ENCODE measurements at places on chromosomes 2 and 18.

GRCh38 chr2:233464056-233464455 lies 102.5 kb downstream of the USP40 start:
- DNase-seq = no peak

- peak; percentile 49 for DNase-seq
Measured at GRCh38 chr2:47437287-47437686, 34.3 kb downstream of the MSH2 start.

DNA sequence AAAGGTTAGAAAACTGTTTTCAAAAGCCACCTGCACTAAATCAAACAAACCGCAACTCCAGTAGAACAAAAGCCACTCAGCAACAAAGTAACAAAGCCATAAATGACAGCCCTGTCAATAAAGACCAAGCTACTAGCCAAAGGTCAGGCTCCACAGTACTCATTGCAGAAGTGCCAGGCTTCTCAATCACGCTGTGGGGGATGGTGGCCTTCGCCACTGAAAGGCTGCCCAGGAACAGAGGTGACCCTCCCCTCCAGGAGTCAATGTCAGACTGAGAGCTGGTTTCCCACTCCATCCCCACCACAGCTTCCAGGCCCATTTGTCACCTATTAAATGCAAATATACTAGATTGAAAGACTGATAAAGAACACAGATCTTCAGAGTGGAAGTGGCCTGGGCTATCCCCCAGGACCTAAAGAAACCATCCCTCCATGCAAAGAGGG lies 5.9 kb downstream of the ATP8B1 start:
- DNase-seq = no peak

DNA sequence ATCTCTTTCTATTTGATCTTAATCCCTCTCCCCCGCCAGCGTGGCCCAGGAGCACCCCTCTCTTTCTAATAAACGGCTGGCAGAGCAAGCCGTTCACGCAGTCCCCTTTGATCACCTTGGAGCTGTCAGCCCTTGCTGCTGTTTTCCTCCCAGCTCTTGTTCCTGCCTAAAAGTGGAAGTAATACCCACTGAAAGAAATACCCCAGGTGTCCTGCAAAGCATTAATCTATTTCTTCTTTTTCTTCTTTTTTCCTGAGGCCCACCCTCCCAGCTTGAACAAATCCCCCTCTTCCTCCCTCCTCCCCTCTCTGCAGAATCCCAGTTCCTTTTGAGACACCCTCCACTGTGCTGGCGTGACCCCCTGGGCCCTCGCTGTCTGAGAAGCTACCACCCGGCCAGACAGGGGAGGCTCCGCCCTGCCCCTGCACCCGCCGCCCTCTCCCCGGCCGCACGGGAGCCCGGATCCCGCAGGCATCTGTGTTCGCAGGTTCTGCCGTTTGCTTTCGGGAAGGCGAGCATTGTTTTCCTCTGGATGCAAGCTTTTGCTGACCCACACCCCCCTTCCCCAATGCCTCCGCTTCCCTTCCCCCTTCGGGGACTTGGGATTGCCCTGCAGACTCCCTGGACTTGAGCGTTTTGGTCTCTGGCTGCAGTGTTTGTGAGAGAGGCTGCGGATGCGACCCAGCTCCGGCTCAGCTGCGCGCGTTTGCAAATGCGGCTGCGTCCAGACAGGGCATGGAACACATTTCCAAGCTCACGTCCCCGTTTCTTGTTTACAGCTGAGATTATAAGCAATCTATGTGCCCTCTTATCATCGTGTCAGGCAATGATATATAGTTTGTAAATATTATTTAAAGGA lies 631.5 kb downstream of the NYAP2 start:
- peak; percentile 78 for DNase-seq

DNA sequence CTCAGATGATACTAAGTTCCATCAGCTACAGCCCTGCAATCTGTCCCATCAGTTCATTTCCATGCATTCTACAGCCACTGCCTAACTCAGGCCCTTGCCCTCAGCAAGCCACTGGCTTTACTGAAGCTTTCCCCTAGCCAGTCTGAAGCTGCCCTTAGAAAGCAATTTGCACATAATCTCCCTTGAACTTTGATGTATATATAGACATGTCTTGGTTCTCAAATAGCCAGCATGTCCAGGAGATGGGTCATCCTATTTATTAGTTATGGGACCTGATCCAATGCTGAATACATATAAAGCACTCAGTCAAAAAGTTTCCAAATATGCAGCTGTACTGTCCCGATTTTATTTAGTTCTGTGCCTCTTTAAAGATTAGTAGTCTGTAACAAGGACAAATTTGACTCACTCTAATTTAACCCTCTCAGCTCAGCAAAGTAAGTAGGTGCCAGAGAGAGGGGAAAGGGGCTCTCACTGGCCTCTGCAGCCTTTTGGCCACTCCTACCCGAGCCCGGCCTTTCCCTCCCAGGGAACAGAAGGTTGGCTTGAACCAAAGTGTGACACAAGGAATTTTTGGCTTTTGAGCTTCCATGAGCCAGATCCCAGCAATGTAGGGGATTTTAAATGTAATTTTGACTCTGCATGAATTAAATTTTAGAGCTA lies 70.7 kb downstream of the CCDC93 start:
- DNase-seq = peak; percentile 9

DNA sequence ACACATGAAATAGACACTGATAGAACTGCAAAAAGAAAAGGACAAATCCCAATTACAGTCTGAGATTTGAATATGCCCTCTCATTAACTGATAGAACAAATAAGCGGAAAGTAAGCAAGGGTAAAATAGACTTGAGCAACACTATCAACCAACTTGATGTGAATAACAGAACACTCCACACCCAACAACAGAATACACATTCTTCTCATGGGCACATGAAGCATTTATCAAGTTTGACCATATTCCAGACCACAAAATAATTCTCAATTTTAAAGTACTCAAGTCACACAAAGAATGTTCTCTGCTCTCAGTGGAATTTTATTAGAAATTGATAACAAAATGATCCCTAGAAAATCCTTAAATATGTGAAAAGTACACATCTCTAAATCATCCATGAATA lies 19.0 kb downstream of the ETAA1 start:
- DNase-seq = no peak

DNA sequence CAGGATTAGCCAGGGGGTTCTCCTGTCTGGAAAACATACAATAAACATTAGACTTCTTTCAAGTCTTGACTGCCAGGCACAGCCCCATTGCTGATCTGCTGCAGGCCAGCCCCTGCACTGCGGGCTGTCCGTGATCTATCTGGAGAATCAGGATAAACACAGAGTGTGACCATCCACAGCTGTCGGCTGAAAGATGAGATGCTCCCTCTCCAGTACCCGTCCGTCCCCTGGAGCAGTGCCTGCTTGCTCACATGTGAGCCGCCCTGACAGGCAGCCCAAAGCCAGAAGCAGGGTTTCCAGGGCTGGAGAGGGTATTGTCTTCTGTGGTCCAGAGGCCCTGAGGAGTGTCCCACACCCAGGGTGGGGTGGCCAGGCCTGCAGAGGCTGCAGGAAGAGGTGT lies 46.1 kb upstream of the FOSL2 start:
- no peak for DNase-seq

GRCh38 chr2:64104933-64105332 lies 39.3 kb downstream of the PELI1 start:
- DNase-seq = peak; percentile 22

DNA sequence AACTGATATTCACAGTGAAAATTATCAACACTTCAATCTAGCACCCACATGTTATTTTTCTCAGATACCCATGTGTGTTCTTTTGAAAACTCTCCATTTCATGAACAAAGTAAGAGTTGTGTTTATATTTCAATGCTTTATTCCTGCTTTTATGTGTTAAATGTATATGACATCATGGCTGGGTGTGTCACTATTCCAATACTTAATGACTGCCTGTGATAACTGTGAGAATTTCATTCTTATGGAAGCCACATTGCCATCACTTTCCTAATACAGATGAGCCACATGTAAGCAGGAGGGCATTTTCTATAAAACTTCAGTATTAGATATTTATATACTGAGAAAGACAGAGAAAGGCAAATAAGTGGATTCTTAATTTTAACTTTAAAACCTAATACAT lies 100.4 kb upstream of the FIGN start:
- DNase-seq = no peak

GRCh38 chr2:222919841-222920526 lies 59.1 kb downstream of the ACSL3 start:
- peak; percentile 97 for DNase-seq

GRCh38 chr2:31080361-31080760 lies 57.9 kb downstream of the GALNT14 start:
- no peak for DNase-seq

DNA sequence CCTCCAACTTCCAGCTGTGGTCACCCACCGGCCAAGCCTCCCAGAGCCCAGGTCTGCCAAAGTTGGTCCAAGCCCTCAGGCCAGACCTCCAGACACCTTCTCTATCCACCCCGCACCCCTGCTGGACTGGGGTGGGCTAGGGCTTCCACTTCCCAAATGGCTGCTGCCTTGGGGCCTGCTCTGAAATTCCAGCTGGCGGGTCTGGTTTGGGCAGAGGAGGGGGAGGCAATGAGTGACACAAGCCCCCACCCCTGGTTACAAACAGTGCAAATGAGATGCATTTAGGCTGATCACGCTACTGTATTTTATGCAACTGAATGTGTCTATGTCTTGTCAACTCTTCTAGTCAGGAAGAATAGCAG lies 14.6 kb downstream of the POU3F3 start:
- DNase-seq = no peak

DNA sequence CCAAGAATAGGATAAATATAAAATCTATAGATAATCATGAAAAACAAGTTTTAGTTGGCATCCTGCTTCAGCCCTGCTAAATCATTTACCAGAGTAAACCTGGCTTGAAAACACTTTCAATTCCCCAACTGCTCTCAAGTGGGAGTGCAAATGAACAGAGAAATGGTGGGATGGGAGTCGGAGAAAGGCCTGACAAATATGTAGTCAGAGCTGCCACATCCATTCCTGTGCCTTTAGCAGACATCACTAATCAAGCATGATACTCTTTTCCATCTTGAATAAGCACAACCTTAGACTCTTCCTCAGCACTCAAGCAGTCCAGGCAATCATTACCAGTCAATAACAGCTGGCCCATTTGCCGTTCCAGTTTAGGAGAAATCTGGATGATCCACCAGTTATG lies 101.3 kb downstream of the ANKRD44 start:
- DNase-seq = no peak

DNA sequence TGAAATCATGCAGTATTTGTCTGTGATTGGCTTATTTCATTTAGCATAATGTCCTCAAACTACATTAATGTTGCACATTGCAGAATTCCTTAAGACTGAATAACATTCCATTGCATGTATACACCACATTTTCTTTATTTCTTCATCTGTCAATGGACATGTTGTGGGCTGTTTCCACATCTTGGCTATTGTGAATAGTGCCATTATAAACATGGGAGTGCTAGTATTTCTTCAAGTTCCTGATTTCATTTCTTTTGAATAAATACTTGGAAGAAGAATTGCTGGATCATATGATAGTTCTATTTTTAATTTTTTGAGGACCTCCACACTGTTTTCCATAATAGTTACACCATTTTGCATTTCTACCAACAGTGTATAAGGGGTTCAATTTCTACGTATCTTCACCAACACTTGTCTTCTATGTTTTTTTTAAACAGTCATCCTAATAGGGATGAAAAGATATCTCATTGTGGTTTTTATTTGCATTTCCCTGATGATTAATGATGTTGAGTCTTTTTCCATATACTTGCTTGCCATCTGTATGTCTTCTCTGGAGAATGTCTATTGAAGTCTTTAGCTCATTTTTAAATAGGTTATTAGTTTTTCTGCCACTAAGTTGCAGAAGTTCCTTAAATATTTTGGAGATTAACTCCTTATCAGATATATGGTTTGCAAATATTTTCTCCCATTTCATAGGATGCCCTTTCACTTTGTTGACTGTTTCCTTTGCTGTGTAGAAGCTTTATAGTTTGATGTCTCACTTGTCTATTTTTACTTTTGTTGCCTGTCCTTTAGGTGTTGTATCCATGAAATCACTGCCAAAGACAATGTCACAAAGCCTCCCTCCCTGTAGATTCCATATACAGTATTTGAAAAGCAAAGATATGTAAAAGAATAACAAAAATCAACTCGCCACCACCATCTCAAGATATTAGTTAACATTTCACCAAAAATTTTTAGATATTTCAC lies 14.6 kb downstream of the FBXO11 start:
- peak; percentile 30 for DNase-seq

DNA sequence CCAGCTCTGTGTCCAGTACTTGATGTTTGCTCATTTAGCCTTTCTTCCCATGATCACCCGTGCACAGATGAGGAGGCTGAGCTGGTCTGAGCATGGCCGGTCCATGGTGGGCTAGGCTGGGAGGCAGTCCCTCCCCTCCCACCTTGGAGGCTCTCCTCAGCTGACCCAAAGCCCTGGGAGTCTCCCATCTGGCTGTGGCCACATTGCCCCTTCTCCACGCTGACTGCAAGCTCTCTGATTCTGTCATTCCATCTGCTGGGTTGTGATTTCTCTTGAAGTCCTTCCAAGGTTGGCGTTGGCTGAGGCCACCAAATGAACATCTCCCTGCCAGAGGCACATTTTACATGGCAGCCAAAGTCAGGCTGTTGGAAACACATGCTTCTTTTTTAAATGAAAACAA lies 44.0 kb downstream of the ACKR3 start:
- DNase-seq = no peak
